M059J (cell line): ENCODE measurements at places on chromosomes 5 and 9. TPM values are rescaled to one million over a fixed set of nuclear protein-coding genes. Genes with fewer than 3 reads are reported as not detected.

- DNase-seq: no peak
Measured at GRCh38 chr5:125201446-125202052, 455.1 kb upstream of the ZNF608 start.

- DNase-seq: no peak
Measured at GRCh38 chr5:180548563-180548962, 42.7 kb downstream of the SCGB3A1 start.

GRCh38 chr5:98779264-98779877 is 5.9 kb downstream of the RGMB start:
- DNase-seq: no peak

DNA sequence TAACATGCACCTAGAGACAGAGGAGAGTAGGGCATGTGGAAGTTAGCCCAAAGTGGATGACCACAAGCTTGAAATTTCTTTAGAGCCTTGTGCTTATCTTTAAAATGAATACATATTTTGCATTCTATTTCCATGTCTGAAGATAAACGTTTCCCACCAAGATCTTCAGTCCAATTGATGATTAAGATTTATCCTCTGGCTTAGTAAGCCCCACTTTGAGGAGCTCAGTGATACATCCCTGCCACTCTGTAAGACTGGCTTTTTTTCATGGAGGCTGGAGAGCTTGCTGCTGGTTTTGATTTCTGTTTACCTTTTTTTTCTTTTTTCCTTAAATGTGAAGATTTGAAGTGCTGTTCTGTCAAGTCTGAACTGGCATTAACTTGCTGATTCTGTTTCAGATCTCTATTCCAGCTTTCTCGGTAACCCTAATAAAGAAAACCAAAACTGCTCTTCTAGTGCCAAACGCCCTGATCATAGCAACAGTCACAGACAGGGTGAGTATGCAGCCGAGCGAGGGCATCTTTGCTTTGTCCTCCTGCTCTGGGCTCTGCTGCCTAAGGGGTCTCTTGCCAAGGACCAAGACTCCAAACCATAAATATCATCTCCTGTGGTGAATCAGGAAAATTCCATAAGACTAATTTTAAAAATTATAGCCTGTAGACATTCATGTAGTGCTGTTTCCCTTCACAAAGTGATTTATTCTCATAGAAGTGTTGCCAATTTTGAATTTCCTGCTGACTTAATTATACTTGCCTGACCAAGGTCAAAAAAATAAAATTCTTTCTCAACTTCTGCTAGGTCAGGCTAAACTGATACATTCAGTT is 54.3 kb downstream of the GRAMD2B start:
- DNase-seq: peak; percentile 33

The SOHLH1 gene
- not detected in 2 replicates for total RNA-seq

The SOX30 gene
- 0.12 and 0.22 TPM in 2 replicates for total RNA-seq
